Activated T-cell treated with anti-CD3 and anti-CD28 coated beads for 24 hours (primary cell): ENCODE measurements at places on chromosomes 6 and 20.

DNA sequence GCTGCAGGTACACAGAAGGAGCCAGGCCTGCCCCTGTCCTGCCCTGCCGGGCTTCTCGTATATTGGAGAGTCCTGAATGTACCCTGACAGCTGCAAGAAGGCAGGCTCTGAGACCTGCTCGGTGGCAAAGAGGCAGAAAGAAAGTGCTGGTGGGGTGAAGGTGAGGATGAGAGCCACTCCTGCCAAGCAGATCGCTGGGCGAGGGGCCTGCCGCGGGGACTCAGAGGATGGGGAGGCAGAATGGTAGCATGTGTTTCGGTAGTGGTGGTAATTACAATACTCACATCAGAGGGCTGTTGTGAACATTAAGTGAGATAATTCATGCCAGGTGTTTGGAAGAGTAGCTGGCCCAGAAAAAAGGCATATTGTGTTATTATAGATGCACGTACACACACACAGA is 56.6 kb upstream of the SLC22A23 start:
- DNase-seq = no peak

- DNase-seq = no peak
These were observed 699.2 kb upstream of the AGPAT4 start for GRCh38 chr6:161973064-161973463.

DNA sequence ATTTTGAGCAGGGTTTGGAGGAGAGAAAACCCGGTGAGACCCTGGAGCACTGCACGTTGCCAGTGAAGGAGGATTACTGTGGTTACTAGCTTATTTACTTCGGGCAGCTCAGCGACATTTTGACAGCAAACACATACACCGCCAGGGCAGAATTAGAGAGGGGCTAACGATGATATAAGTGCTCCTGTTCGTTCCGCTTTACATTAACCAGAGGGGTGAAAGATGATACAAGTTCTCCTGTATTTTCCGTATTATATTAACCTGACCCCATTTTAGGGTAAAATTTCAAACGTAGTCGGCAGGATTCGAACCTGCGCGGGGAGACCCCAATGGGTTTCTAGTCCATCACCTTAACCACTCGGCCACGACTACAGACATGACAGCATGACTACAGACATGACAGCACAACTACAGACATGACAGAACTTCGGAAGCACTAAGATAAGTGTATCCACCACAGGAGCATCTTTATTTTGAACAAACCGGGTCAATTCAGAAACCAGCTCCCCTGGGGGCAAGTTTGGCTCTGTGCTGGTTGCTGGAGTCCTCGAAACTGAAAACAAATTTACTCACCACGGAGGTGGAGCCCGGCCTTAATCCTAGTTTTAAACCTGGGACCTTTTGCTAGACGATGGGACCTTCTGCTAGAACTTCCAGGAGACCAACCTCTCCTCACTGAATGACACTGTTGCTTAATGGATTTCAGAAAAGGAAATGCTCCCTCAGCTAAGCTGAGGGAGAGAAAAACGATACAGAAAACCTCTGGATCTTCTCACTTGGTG is 80.4 kb upstream of the ZNF184 start:
- DNase-seq = peak; percentile 29

DNA sequence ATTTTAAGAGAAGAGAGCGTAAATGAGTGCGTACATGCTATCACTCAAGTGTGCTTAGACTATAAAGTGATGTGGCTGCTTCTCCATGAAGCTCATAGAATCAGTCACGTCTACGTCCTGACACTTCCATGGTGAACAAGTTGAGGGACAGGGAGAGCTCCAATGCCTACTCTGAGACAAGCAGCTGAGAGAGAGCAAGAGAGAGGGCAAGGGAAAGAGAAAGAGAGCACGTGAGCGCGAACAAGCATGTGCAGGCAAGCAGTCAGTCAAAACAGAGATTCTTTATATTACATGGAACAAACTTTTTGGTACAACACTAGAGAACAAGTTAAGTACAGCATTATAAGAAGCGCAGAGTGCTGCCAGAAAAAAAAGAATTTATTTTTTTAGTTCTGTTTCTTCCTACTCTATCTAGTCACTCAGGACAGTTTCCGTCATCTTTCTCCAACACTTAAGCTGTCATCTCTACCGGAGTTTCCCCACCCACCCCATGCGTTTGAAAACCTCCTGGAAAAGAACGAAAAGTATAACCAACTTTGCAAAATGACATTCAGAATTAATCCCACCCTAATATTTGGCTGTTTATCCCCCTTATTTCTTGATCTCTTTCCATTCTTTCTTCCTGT is 61.8 kb downstream of the EPB41L2 start:
- no peak for DNase-seq

GRCh38 chr6:53151676-53152075 is 3.0 kb upstream of the GCM1 start:
- DNase-seq = no peak

GRCh38 chr6:2171728-2172127 is 73.7 kb downstream of the GMDS start:
- no peak for DNase-seq

- peak; percentile 4 for DNase-seq
These were observed 39.6 kb upstream of the GFOD1 start for GRCh38 chr6:13526727-13527670.

- no peak for DNase-seq
These were observed 25.5 kb upstream of the NOL4L start for GRCh38 chr20:32610472-32611218.

DNA sequence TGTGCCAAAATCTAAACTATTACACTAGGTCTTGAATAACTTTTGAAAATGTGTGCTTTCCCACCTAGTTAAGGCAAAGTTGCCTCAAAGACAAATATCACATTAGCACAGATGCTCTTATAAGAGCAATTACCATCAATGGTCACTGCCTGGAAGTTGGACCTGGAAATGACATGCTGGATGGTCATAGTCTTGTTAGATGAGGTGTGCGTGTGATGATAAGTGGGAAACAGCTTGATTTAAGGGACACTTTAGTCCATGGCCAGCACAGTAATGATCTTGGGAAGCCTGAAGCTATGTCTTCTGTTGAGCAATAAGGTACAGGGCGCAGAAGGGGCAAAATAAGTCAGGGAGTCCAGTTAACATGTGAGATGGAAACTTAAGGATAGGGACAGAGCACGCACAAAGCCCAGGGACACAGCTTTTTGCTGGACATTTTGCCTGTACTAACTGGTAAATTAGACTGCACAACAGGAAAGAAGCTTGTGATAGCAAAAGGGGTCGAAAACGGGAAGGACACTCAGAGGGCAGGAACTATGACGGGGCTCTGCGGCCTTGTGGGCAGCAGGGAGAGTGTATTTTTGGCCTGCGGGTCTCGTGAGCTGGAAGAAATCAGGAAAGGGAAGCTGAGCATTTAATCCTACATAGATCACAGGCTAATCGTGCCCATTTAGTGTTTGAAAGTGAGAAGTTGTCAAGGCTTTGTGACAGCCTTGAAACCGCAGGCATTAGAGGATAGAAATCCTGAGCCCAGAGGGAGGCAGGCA is 66.7 kb upstream of the BMP2 start:
- no peak for DNase-seq

- DNase-seq = no peak
These were observed 887 bp downstream of the GABBR1 start for GRCh38 chr6:29631860-29632731.

DNA sequence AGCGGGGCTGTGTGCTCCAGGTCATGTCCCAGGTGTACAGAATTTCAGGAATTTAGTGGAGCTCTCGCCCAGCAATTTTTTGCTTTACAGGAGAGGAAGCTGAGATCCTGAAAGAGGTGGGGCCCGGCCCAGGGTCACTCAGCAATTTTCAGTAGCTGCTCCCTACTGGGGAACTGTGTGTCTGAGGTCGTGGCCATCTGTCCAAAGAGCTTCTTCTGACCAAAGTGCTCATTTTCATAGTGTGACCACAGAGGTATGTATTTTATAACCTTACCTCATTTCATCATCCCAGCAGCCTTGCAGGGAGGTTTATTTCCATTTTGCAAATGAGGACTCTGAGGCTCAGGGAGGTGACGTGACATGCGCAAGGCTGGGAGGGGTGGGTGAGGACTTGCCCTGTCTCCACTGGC is 46.3 kb downstream of the FAM209B start:
- DNase-seq = no peak

DNA sequence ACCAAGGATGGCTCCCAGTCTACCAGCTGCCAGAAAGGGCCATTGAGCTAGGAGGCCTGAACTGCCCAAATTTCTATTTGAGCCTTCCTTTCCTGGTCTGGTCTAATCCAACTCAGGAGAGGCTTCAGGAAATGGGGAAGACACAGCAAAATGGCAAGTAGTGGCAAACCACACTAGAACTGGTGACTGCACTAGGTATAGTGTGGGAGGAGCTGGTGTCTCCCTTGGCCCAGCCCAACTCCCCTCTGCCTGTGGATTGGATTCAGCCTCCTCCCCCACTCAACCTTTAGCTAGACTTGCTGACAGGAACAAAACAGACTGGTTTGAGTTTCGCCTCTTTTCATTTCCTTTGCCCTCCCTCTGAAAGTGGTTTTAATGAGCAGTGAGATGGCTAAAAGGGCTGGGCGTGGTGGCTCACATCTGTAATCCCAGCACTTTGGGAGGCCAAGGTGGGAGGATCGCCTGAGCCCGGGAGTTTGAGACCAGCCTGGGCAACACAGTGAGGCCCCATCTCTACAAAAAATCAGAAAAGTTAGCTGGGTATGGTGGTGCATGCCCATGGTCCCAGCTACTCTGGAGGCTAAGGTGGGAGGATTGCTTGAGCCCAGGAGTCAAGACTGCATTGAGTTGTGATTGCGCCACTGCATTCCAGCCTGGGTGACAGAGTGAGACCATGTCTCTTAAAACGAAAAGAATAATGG is 17.5 kb downstream of the MRPS18A start:
- DNase-seq = no peak

- DNase-seq = no peak
These were observed 21.2 kb downstream of the TGM2 start for GRCh38 chr20:38143646-38144554.

DNA sequence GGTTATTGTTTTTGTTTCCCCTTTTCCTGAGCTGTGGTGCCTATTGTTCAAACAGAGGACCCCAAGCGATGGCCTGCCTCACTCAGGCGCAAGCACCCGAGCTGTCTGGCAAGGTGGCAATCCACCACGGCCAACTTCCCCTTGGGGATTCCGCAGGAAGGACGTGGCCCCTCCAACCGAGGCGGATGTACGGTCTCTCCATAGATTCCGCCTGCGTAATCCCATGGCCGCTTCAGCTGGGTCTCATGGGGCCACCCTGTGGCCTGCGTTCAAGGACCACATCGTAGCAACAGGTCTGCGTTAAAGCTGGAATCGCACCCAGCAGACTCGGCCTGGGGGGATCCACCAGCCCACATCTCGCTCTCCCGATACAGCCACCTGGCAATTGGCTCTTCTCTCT is 79.9 kb downstream of the CEBPB start:
- DNase-seq = no peak

DNA sequence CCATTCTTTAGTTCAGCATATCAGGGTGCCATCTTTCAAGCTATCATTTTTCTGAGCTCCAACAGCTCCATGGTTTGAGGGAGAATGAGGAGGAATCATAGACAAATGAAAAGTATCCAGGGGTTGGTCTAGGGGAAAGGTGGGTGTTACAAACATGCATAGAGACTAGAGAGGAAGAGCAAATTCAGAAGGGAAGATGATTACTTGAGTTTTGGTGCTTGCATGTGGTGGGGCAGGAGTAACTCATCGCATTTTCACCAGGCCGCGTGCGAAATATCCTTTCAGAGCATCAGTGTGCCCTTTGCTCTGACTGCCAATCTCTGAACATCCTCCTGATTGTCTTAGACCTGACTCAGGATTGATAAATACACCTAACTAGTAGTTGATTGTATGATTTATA is 7.7 kb upstream of the BICRAL start:
- DNase-seq = no peak
